Lower lobe of right lung (tissue), 2 donors: ENCODE measurements at places on chromosomes 2 and 18.

- no peak for DNase-seq
These were observed 78.5 kb upstream of the GLS start for GRCh38 chr2:190802129-190802528.

DNA sequence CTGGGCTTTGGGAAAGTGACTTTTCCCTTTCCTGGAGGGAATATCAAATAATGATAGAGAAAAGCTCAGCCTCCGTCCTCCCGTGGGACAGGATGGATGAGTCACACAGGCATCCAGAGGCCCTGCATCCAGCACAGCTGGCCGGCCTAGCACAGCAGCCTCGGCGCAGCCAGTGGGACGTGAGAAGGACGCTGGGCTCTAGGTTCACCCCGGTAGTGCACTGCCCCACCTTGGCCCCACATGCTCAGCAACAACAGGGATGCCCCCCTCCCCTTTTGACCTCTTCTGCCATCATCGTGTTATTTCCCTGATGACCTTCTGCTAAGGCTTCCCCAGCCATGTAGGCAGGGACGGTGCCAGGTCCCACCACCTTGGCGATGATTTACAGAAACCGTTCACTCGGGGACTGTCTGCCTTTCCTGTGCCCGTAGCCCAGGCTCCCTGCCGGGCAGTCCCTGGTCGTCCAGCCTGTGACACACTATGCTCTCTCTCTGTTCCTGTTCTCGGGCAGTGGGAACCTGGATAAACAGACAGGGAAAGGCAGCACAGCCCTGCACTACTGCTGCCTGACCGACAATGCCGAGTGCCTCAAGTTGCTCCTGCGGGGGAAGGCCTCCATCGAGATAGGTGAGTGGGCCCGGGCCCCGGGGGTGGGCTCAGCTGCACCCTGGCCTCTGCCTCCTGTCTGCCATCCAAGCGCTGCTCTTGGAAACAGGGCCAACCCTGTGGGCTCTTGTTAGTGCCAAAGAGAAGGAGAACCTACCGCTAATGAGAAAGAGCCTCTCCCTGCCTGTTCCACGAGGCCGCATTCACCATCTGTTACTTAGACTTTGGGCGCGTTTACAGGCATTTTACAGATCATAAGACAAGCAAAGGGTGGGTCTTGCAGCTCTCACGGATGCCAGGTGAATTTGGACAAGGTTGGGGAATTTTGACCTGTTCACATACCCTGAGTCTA lies 44.6 kb downstream of the ITGB1BP1 start:
- DNase-seq, result no peak

DNA sequence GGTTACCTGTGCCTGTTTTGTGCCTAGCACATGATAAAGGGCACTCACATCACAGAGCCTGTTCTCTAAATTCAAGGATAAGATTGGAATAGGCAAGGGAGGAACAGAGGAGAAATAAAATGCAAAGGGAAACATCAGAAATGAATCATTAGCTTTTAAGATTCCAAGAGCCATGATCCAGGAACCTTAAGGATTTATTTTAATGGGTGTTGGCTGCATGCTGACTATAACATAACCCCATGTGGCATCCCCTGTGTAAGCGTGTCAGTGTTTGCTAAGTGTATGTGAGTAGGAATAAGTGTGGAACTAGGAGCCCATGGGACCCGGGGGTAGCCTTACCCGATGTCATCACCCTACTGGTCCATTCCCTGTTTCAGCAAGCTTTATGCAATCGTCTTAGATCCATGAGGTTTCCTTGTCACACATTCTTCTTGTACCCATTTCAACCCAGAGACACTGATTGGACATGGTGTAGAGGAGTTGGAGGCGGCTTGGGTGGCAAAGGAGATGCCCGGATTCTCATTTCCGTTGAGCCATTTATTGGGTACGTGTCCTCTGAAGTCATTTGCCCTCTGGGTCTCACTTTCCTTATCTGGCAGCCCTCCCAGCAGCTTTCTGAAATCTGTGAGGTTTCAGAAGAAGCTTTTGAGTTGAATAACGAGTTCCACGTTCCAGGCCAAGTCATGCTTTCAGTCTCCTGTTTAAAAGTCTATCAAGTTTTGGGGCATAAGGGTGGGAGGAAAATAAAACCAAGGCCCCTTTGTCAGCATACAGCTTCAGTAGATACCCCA lies 117.0 kb downstream of the MGAT5 start:
- no peak for DNase-seq

DNA sequence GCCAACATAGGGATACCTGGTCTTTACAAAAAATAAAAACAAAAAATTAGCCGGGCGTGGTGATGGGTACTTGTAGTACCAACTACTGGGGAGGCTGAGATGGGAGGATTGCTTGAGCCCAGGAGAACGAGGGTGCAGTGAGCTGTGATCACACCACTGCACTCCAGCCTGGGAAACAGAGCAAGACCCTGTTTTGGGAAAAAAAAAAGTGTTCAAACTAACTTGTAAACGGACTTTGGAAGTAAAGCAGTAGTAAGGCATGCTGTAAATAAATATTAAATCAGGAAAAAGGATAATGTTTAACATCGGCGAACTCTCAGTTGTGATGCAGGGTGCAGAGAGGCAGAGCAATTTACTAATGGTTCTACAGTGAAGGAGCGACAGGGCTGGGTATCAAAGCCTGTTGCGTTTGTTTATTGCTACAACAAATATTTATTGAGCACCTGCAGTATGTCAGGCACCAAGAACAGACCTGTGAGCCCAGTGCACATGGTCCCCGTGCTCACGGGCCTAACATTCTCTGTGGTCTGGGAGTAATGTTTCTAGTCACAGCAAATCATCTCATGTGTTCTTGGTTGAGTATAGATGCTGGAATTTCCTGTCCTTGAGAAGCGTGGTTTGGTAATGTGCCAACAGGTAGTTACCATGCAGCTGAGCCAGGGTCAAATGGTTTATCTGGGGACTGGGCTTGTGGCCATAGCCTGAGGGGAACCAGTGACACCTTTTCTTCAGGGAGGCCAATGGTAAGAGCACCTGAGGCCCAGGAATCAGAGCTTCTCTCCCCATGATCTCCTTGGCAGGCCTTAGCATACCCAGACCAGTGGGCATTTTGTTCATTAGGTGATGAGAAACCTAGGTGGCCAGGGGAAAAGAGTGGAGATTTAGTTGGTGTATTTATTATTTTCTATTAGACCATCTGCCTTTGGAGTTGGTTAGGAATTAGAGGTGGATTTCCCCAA lies 27.9 kb upstream of the GREB1 start:
- DNase-seq, result no peak

GRCh38 chr18:35892118-35892517 lies 80.4 kb upstream of the RMP24 start:
- no peak for DNase-seq

DNA sequence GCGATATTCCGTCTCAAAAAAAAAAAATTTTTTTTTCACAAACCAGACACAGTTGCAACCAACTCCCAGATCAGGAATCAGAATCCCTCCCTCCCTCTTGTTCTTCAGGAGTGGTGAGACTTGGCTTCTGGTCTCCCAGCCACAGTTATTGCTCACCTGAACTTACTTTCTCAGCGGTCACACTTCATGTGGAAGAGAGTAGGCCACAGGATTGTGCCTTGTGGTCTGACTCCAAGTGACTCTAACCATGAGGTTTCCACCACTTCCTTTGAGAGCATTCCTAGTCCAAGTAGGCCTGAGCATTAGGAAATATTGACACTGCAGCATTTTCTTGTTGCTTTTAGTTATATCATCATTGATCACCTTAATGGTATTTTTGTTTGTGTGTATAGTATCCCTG lies 12.1 kb downstream of the FMNL2 start:
- DNase-seq, result no peak
